ENCODE measurements at places on chromosomes 2 and 18.

DNA sequence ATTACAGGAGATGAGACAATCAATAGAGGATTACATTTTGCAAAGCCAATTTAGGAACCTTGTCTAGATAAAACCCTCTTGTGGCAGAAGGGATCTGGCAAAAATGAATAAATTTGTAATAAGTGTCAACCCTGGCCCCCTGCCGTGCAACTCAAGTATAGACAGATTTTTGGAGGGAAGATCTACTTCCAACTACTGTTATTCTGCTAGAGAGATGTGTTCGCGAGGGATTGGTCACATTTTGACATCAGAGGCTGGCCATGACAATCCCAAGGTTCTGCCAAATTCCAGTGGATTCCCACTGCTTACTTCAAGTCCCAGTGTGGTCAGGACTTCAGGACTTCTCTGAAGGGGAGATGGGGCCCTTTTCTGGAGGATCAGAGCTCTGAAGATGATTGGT lies 192.6 kb downstream of the SH3RF3 start:
- DNase-seq: no peak

DNA sequence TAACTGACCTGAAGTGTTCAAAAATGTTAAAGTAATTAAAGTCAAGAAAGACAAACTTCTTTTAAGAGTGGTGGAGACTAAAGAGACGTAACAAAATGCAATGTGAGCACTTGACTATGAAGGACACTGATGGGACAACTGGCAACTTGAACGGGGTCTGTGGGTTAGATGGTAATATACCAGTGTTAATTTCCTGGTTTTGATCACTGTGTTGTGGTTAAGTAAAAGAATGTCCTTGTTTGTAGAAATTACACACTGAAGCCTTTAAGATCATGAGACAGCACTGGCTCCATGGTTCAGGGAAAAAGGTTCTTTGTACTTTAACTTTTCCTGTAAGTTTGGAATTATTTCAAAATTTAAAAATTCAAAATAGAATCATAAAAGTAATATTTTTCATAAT lies 58.2 kb downstream of the REL start:
- no peak for DNase-seq

DNA sequence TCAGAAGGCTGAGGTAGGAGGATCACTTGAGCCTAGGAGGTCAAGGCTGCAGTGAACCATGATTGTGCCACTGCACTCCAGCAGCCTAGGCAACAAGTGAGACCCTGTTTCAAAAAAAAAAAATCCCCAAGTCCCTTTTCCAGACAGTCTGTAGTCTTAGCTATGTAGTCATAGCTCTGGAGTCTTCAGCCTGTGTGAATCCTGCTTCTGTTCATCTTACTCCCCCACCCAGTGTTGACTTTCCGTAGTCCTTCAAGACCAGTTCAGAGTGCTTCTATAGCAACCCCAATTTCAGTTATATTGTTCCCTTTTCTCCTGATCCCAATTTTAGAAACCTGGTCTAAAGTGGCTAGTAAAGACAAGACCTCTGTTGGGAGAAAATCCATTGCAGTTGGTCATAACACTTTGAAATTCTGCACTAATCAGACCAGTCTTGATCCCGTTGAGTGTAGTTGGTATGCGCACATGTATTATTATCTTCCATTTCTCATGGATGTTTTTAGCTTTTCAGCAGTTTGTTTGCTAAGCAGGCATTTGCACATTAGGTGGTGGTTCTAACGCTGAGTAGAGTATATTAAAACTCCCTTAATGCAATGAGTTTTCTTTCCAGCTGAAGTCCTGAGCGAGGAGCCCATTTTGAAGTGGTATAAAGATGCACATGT lies 9.0 kb downstream of the BZW1 start:
- no peak for DNase-seq

DNA sequence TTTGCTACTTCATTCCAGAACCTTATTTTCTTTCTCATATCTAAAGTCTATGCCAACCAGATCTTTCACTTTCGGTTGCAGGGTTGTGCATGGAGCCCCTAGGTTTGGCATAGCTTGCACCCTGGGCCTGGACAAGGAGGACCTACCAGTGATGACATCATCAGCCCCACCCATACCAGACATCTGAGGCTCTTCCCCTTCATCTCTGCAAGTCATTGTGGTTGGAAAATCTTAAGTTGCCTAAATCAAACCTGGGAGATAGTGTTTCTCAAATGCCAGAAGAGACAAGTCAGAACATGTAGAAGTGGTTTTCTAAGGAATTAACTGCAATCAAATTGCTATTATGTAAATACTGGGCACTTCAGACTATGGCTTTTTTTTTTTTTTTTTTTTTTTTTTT lies 363.3 kb downstream of the ZNF516 start:
- DNase-seq: no peak

- DNase-seq: no peak
These were observed 103.7 kb upstream of the EML6 start for GRCh38 chr2:54619660-54620231.

DNA sequence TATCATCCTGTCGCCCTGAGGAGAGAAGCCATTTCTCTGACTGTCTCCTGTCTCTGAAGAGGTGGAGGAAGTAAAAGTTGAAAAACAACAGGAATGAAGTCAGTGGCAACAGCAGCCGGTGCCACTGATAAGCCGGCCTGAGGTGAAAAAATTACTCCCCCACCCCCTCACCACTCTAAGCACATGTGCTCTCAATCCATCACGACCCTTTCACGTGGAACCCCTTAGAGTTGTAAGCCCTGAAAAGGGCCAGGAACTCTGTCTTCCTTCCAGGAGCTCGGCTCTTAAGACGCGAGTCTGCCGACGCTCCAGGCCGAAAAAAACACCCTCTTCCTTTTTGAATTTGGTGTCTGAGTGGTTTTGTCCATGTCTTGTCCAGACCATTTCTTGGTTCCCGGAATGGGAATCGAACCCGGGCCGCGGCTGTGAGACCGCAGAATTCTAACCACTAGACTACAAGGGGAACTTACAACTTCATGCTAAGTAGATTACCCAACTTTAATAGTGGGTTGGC lies 40.7 kb upstream of the TRIM43 start:
- DNase-seq: no peak

DNA sequence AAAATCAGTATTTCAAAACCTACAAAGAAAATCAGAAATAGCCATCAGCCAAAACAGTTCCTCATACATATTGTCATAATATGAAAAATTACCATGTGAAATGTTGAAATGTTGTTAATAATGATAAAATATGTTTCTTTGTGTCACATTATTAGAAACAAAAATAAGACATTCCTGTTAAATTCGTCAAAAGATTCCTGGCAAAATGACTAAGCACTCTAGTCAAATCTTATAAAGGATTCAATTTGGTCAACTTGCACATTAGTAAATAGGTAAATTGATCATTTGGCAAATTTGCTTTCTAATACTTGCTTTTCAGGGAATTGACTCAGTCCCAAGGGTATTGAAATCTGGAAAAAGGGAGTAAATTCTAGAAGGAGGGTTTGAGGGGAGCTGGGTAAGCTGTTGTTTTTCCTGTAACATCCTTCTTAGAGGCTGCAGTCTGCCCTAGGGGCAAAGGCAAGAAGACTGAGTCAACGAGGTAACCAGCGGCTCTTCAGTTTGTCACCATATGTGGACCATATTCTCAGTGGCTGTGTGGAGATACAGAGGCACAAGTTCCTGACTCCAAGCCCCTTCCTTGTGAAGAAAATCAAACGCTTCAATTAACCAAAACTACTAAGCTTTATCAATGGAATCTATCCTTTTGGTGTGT lies 482.3 kb downstream of the TNS1 start:
- DNase-seq: no peak

GRCh38 chr2:221817878-221818277 lies 245.8 kb upstream of the EPHA4 start:
- no peak for DNase-seq

- no peak for DNase-seq
These were observed 59.8 kb downstream of the SH3YL1 start for GRCh38 chr2:203984-204383.
